ENCODE measurements at places on chromosomes 6 and 20.

DNA sequence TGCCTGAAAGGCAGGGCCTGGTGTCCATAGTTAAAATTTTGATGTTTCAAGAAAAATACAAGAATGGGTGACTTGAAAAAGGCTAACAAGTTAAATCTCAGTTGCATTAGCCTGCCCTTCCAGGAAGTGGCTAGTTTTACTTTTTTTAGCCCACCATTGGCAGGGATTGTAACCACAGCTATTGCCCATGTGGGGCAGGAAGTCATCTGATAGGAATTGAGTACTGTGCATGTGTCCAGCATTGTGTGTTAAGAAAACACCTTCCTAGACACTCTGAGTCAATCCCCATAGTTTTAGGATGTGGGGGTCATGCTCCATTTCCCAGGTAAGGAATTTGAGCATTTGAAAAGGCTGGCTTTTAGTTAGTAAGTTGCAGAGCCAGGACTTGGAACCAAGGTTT lies 26.9 kb downstream of the LYRM2 start:
- no peak for DNase-seq

DNA sequence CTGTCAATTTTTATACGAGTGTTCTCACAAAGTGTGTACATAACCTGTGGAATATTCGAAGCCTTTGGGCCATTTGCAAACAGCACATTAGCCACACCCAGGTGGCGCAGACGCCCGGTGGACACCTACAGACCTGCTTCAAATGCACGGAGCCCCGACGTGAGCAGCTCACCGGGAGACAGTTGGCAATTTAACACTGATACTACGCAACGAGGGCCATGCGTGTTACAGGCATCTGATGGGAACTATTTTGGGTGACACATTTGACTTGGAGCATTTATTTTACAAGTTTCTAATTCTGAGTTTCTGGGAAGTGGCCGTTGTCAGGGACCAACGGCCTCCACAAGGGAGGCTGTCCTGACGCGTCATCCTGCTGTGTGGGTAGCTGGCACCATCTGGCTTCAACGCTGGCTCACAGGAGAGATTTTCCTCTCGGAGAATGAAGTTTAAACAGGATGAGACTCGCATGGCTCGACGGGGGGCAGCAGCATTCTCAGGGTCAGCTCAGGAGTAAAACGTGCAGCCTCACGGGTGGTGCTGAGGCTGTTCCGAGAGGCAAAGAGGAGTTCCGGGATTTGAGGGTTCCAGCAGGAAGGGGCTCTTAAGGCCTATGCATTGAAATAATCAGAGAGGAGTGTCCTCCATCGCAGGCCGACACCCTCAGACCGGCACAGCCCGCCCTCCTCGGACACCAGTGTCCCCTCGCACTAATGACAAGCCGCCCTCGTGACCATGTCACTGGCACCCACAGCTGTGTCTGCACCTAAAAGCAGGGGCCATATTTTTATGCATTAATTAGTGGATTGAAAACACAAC lies 207.4 kb downstream of the DLL1 start:
- no peak for DNase-seq

DNA sequence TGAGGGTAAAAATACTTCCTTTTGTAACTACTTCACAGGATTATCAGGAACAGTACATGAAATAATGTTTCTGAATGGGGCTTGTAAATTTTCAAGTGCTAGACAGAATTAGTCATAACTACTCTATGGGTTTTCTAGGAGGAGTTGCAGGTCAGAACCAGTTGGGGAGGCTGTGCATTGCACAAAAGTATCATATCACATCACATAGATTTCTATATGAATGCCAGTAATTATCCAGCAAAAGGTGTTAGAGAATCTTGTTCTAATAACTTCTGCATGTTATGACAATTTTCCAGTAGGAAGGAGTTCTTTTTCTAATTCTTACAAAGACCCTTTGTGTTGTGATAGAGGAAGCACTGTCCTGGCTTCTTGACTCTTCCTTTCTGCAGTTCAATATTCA lies 551.6 kb downstream of the COL12A1 start:
- no peak for DNase-seq

- DNase-seq, result no peak
These were observed 35.2 kb downstream of the DOK5 start for GRCh38 chr20:54510541-54511129.

GRCh38 chr6:31070711-31071197 lies 41.6 kb downstream of the C6orf15 start:
- no peak for DNase-seq

DNA sequence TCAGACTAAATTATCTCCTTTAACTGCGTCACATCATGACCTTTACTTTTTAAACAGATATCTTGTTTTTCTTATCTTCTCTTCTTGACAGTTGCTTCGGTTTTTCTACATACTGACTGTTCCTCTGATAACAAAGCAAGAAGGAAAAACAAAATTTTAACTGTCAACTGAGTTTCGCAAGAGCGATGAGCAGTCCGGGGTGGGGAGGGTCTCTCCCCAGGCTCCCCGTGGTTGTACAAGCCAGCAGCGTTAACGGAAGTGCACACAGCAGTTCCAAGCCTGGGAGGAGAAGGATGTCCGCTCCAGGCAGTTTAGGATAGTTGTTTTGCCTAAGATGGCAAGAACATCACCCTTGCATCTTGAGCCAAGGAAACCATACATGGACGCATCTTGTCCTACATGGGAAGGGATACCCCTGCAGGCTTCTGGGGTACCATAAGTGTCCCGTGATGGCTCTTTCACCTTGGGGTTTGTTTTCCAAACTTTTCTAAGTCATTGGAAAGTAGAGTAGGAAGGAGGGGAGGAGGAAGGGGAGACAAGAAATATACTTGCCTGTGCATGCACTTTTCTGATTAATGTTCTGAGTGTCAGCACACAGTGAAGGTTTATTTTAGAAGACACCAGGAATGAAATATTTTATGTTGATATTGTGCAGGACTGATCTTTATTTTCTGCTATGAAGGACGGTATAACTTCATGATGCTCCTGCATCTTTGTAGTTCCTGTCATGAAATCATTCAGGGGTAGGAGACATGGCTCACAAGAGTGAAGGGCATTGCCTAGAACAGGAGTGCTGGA lies 20.8 kb downstream of the SLC24A3 start:
- no peak for DNase-seq

DNA sequence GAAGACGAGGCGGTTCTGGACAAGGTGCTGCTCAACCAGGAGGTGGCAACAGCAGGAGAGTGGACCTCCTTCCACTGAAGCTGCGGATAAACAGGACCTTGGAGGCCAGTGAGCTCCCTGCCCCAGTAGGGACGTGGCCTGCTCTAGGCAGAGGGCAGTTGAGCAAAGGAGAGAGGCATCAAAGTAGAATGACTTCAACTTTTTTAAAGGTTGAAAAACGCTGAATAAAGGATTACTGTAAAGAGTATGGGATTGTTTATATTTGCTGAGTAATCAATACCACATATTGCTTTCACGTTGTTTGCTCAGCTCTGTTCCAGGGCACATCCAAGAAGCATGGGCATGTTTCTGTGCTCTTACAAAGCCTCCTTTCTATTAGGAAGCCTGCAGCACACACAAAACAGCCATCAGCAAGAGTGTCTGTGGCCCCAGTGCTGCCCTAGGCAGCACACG lies 48.1 kb downstream of the ERMARD start:
- DNase-seq, result no peak

DNA sequence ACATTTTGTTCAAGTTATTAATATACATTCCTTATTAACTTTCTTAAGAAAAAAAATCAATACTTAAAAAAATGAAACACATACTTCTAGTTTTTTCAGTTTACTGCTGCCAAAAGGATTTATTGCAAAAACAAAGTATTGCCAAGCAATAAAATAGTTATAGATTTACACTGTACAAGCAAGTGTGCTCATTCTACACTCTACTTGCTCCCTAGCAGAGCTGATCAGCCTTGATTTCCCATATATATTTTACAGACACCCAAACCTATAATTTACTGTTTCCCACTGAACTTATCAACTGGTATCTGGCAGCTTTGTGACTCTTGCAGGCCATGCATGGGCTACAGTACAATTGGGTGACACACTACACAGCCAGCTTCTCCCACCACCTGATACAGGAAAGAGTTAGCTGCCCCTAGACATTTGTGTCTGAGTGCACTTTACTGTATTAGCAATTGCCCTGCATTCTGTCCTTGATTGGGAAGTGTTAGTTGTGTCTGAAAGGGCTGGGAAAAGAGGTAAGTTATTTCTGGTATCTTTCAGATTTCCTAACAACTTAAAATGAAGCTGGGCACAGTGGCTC lies 156.0 kb upstream of the BEND3 start:
- DNase-seq, result no peak

GRCh38 chr6:113971741-113972140 lies 793 bp upstream of the HDAC2 start:
- DNase-seq, result no peak

DNA sequence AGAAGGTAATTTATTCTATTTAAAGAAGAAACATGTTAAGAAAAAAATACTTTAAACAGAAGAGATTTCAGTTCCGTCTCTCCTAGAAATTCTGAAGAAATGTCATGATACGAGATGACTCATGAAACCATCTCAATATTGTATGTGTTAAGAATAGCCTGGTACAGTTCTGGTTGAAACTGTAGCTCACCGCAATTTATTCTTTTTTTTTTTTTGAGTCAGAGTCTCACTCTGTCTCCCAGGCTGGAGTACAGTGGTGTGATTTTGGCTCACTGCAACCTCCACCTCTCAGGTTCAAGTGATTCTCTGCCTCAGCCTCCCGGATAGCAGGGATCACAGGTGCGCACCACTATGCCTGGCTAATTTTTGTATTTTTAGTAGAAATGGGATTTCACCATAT lies 103.3 kb downstream of the ARHGAP18 start:
- no peak for DNase-seq

- no peak for DNase-seq
These were observed 311.4 kb downstream of the CLIC5 start for GRCh38 chr6:45704056-45704800.

DNA sequence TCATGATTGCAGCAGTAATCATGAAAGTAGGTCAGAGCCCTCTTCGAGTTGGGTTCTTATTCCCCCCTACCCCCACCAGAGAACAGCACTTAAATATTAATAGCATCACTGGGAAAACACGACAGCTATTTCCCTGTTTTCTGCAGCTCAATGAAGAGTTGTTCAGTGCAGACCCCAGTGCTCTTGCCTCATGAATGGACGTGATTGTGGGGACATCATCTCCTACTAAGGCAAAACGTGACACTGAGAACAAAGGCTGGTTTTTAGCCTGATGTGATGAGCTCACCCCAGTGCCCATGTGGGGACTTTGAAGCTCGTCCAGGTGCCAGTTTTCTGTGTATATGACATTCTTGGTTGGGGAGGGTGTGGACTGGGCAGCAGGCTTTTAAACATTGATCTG lies 105.9 kb downstream of the SLC35F1 start:
- no peak for DNase-seq

DNA sequence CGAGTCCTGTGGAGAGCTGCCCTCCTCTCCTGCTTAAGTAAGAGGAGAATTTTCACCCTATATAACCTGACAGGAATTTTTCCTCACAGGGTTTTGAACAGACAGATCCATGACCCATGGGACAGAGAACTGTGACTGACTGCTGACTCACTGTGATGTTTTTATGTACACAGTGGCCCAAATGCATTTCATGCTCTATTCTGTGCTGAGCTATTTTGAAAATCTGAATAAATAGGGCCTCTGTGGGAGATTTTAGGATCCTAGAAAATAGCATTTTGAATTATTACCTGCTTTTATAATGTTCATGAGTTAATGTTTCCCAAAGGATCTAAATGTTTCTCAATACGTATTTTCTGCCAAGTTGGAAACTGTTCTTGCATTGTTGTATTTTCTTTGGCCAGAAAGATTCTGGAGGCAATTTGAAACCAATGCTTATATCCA lies 577.4 kb downstream of the HTR1B start:
- DNase-seq, result no peak

DNA sequence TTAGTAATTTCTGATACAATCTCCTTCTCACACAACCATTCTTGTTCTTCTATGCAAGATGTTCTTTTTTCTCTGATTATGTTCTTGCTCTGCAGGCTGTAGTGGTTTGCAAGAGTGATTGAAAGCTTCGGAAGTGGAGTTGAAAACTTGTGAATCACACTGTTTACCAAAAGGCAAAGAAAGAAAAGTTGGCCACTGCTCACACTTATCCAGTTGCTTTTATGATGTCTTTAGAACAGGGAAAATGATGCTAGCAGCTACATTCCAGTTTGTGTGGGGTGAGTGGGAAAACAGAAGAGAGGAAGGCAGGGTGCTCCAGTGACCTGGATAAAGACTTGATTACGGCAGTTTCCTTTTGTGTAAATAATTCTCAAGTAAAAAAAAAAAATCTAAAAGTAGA lies 583.3 kb downstream of the TENT5A start:
- no peak for DNase-seq

GRCh38 chr6:15296249-15296648 lies 50.4 kb downstream of the JARID2 start:
- DNase-seq, result no peak

- DNase-seq, result no peak
These were observed 29.8 kb upstream of the TBC1D20 start for GRCh38 chr20:492159-492558.

- no peak for DNase-seq
These were observed 5.9 kb downstream of the ESF1 start for GRCh38 chr20:13778827-13779226.

DNA sequence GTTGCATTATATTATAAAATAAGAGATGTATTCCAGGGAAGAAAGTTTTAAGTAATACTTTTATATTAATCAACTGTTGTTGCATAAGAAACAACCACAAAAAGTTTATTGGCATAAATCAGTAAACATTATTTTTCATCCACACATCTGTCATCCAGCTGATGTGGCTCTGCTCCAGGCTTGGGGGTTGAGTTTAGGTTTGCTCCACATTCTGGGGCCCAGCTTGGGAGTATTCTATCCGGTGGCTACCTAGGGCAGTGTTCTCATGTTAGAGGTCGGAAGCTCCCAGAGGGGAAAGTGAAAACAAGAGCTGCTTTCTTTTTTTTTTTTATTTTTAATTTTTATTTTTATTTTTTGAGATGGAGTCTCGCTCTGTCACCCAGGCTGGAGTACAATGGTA lies 728.4 kb upstream of the FLRT3 start:
- DNase-seq, result no peak

- DNase-seq, result no peak
These were observed 30.4 kb upstream of the PREX1 start for GRCh38 chr20:48858075-48858790.

GRCh38 chr6:7245668-7246393 lies 67.2 kb downstream of the SSR1 start:
- DNase-seq, result no peak

DNA sequence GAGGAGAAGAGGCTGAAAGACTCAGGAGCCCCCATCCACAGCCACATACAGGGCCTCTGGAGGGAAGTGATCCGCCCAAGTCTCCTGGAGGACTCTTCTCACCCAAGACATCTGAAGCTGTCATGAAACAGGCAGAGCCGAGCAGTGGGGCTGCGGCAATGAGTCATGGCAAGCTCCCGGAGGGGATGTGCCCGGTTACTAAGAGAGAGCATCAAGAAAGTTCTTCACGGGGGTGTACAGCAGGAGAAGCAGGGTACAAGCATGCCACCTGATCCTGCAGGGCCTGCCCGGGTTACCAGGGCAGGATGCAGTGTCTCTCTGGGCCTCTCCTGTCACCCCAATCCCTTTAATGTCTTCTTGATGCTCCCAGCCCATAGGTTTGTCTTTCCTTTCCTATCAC lies 21.1 kb downstream of the TRIM26 start:
- no peak for DNase-seq

GRCh38 chr6:161303628-161304340 lies 29.9 kb upstream of the AGPAT4 start:
- DNase-seq, result no peak

GRCh38 chr20:1625083-1625690 lies 5.4 kb upstream of the SIRPB1 start:
- no peak for DNase-seq

- DNase-seq, result no peak
These were observed 57.1 kb downstream of the PSMG4 start for GRCh38 chr6:3315841-3316240.
